ENCODE measurements at places on chromosomes 1 and 21.

DNA sequence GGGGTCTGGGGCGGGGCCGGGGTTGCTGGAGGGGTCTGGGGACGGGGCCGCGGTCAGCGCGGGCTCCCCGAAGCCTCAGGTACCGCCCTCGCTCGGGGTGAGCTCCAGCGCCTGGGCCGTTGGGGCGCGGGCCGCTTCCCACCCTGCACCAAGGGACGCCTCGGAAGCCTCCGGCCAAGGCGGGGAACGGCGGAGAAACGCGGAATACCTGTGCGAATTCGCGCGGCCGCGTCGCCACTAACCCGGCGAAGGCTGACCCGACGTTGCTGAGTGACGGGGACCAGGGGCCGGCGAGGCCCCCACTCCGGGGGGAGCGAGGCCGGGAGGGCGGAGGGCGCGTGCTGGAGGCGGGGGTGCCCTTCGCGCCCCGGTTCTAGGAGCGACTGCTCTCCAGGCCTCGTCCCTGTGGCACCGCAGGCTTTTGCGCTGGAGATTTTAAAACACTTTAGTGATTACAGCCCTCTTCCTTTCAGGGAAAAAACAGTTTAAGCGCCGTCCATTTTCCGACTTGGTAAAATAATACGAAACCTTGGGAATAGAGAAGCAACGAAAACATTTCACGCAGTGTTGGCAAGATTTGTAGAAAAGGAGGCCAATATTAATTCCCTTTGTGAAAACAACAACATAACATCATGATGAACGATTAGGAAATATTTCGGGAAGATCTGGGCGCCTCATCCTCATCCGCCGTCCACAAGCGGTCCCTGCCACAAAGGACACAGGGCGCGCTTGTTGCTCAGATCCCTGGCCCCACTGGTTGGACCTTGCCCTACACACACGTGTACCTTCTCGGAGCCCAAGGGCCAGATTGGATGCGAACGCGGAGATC is 971 bp upstream of the GNG4 start:
- DNase-seq = peak; percentile 3

GRCh38 chr1:53346814-53347176 is 18.9 kb upstream of the LRP8 start:
- no peak for DNase-seq

- DNase-seq = no peak
Observed at GRCh38 chr1:228983661-228984060, 248.4 kb downstream of the RHOU start.

DNA sequence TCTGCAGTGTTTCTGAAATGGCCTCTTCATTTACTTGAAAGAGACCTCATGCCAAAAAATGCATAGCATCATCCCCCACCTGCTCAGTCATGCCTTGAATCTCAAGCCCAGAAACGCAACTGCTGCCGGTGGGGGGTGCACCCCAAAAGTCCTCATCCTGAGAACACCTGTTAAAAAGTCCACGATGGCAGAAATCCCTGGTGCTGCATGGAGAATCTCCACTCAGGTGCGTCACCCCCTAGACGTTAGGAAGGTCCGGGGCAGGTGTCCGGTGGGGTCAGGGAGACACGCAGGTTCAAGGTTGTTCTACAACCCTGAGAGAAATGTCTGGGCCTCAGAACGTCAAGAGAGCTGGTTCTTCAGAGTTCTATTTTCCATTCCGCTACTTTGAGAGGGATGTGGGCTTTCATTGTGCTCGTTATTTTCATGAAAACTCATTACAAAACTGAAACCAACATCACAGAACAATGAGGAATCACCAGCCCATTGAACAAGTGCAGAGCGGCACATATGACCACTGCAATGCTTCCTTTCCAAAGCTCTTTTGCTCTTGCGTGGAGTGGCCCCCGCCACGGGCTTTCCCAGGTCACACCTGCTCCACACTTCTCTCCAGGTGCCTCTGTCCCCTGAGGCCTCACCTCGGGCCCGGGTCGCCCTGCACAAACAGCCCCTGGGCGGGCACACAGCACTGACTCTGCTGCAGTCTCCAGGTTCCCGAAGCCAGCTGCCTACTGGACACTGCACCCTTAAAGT is 201.9 kb downstream of the TOMM20 start:
- no peak for DNase-seq

GRCh38 chr1:6519935-6520671 is 28.6 kb upstream of the PLEKHG5 start:
- peak; percentile 86 for DNase-seq

- no peak for DNase-seq
Observed at GRCh38 chr1:15233689-15234088, 13.3 kb upstream of the FHAD1 start.

DNA sequence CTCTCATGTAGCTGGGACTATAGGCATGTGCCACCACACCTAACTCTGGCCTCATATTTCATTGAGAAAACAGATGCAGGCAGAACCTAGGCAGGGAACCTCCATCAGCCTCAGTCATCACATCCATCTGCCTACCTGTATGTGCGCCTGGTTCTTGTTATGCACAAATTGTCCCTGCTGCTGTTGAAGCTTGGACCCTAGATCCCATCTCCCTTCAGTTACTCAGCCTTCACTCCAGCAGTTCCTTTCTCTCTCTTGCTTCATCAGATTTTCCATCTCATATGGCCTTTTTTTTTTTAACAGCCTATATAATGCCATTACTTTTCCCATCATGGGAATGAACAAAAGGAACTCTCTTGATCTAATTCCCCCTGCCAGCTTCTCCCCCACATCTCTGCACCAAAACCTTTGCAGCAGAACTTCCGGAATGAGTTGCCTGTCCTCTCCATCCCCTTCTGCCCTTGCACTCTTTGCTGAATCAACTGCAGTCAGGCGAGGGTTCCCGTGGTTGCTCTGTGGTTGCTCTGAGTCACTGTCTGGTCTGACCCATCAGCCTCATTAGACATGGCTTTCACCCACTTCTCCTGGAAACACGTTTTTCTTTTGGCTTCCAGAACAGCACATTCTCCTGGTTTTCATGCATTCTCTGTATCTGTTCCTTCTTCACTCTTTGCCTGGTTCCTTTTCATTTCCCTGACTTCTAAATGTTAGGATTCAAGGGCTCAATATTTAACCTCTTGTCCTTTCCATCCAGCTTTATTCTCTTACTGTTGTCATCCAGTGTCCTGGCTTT is 41.5 kb downstream of the UBE4B start:
- DNase-seq = peak; percentile 96

- DNase-seq = no peak
Observed at GRCh38 chr1:172774561-172774960, 115.7 kb downstream of the FASLG start.

GRCh38 chr1:96488777-96489176 is 232.8 kb upstream of the PTBP2 start:
- DNase-seq = no peak

GRCh38 chr1:116934586-116935207 is 25.0 kb downstream of the PTGFRN start:
- DNase-seq = no peak

DNA sequence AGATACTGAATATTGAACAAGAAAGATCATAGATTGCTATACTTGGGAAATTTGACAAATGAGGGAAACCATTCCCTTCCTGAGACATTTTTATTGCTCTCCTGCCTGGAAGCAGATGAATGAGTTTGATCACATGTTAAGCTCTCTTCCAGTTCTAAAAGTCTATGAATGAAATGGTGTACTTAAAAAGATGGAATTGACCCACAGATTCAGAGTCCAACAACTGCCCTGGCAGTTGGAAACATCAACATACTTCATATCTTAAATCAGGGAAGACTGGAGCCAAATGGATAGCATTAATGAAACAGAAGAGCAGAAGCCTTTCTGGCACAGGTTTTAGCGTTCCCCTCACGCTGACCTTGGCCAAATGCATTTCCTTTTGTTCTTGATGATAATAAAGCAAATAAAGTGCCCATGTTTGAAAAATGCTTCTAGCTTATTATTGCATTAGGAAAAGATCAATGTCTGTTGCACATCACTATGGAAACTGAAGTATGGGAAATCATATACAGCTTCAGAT is 142.6 kb downstream of the ESRRG start:
- no peak for DNase-seq

DNA sequence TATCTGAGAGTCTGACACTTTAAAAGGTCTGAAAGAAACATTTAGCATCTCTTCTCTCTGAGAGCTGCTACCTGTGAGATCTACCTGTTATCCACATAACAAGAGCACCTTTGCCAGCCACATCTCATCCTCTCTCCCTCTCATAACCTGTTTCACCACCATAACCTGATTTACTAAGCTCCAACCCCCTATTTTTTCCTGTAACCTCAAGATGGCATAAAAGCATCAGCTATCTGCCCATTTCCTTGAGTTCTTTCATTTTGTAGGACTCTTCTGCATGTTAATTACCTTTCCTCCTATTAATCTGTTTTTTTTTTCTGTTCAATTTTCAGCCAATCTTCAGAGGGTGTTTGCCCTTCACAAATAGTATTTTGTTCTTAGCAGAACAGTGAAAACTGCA is 136.5 kb upstream of the KCNK1 start:
- no peak for DNase-seq

- DNase-seq = no peak
Observed at GRCh38 chr1:65343286-65343685, 33.9 kb downstream of the DNAJC6 start.

- peak; percentile 89 for DNase-seq
Observed at GRCh38 chr1:166944186-166944967, 31.0 kb downstream of the ILDR2 start.

Measured in astrocyte of the spinal cord (primary cell).